Bone marrow (tissue), 2 donors: ENCODE measurements at places on chromosomes 2 and 18.
A peak's percentile ranks its signal among the peaks of the same experiment; 100 is the strongest.

- DNase-seq, result no peak
These were observed 128.6 kb downstream of the LRATD1 start for GRCh38 chr2:14761118-14761517.

DNA sequence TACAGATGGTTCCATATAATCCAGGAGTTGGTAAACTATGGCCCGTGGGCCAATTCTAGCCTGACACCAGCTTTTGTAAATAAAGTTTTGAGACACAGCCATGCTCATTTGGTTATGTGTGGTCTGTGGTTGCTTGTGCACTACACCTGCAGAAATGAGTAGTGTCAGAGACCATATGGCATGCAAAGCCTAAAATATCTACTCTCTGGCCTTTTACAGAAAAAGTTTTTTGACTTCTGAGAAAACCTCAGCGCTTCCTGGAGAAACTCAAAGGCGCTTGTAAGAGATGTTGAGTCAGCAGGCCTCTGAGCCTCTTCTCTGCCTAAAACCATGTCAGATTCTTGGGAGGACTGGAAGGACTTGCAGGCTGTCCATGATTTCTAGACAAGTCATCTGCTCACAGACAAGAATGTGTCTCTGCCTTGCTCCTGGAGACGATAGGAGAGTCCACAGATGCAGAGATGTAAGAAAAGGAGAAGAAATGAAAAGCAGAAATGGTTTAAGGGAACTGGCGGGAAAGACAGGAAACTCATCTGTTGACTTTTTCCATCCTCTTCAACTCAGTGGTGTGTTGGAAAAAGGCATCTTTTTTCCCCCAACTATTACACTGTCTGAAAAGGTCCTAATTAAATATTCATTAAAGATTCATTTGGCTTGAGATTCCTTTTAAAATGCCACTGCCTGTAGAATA is 5.2 kb downstream of the TTC39C start:
- DNase-seq, result peak; percentile 45

GRCh38 chr2:217625557-217626169 is 377.1 kb downstream of the TNS1 start:
- DNase-seq, result no peak

- no peak for DNase-seq
These were observed 202.4 kb downstream of the FHOD3 start for GRCh38 chr18:36499938-36500337.

DNA sequence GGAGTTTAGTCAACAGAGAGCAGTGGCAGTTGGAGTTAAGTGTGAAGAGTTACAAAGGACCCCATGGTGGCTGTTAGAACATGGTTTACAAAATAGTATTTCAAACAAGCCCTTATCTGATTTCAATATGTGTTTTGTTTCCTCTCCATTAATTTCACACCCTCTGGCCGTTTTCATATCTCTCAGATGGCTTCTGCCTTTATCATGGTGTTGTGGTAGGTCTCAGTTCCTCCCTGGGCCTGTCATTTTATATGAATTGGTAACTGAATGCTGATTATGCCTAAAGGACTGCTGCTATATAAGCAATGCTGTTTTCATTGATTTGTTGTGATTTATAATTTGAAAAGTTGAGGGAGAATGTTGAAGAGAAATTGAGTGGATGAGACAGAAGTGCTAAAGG is 686.7 kb downstream of the NYAP2 start:
- no peak for DNase-seq

DNA sequence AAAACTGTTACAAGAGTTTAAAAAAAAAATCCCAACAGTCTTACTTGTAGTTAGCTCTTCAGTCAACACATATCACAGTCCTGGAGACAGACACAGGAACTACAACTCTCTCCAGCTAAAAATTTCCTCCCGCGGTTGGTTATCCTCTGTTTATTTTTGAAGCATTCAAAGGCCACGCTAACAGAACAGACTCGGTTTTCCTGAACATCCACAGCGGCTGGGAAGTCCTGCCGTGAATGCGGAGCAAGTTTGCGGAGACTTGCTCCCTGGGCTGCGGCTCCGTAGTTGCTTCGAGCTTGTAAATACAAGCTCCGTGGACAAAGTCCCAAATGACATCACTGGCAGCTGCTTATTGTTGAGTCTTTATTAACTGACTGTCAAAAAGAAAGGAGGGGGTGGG is at the start of gene NCKAP5:
TSS of gene NCKAP5 (minus strand) at position 292 of the 400 bp plus-strand sequence. CDS start 50,937 bp downstream, outside the sequence.
- DNase-seq, result no peak

DNA sequence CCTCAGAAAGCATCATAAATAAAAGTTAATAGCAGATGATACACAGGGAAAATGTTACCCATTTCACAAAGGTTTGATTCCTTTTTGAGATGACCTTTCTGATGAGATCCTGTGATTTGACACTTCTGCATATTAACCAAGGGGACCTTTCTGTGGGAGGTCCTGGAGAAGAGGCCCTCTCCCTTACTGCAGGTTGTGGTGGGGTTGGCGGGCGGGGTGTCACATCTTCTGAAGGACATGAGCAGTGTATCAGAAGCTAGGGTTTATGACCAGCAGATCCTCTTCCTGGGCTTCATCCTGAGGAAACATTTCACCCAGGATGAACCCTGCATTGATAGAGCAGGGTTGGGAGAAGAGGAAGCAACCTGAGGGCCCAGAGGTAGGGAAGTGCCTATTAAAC is 37.2 kb upstream of the SCLY start:
- DNase-seq, result no peak

GRCh38 chr2:211439011-211439410 is 882.6 kb downstream of the CPS1 start:
- DNase-seq, result no peak

- DNase-seq, result no peak
These were observed 367.6 kb upstream of the GYPC start for GRCh38 chr2:126288362-126288761.

GRCh38 chr2:189540551-189540950 is 40.0 kb downstream of the SLC40A1 start:
- DNase-seq, result no peak

DNA sequence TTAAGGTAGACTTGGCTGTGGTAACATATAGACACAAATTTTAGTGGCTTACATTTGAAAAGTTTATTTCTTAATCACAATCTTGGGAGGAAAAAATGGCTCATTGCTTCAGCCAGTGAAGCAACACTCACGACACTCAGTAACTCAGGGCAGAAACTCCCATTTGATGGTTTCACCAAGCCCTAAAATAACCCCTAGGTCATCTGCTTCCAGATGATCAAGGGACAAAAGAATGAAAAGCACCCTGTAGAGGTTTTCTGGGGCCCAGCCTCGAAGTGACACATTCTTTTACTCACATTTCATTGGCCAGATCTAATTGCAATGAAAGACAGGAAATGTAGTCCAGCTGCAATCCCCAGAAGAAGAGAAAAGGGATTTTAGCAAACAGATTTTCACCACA is 275.9 kb downstream of the TMX3 start:
- no peak for DNase-seq

GRCh38 chr2:176164201-176164600 is 7.1 kb downstream of the HOXD3 start:
- no peak for DNase-seq

- no peak for DNase-seq
These were observed 48.7 kb downstream of the DTNB start for GRCh38 chr2:25624635-25625034.

DNA sequence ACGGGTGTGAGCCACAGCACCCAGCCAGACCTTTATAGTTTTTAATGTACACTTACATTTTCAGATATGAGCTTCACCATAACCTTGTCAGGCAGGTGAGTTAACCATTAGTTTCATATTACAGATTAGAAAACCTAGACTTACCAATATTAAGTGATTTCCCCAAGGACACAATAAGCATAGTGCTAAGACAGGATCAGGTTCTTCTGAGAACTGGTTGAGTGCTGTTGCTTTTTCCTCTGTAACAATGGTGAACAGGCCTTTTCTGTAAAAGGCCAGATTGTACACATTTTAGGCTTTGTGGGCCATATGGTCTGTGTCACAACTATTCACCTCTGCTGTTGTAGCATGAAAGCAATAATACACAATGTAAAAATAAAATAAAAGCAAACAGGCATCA is 332.0 kb downstream of the PIK3C3 start:
- DNase-seq, result no peak

- DNase-seq, result no peak
These were observed 42.8 kb upstream of the COL3A1 start for GRCh38 chr2:188931361-188931760.

DNA sequence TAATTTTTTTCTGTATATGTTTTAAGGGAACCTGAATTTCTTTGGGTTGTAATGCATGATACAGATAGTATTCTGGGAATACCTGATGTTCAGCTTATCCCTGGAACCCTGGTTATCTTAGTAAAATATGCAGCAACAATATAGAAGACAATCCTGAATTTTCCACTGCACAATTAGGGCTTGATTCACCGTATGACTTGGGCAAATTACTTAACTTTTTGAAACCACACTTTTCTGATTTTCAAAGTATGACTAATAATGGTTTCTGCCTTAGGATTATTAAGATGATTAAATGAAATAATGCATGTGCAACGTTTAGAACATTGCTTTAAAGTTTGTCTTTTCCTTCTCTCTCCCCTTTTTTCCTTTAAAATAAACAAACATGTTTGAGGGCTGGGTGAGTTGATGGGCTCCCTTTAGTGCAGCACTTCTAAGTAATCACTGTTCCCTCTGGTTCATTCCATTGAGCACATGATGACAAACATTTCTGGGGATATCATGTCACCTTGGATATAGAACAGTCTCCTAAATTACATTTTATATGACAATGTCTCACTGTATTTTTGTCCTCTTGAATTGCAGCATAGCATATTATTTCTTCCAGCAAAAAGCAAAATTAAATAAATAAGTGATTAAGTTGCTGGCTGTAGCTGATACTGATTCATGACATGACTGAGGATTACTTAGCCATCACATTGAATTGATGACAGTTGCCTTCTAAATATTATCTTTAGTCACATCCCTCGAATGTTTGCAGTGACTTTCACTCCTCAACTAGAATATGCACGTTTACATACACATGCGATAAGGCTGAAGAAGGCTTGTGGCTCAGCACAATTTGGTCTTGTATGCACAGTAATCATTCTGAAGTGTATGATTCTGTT is 254.5 kb downstream of the NEDD4L start:
- no peak for DNase-seq

GRCh38 chr2:134324947-134325346 is 71.1 kb downstream of the MGAT5 start:
- no peak for DNase-seq

DNA sequence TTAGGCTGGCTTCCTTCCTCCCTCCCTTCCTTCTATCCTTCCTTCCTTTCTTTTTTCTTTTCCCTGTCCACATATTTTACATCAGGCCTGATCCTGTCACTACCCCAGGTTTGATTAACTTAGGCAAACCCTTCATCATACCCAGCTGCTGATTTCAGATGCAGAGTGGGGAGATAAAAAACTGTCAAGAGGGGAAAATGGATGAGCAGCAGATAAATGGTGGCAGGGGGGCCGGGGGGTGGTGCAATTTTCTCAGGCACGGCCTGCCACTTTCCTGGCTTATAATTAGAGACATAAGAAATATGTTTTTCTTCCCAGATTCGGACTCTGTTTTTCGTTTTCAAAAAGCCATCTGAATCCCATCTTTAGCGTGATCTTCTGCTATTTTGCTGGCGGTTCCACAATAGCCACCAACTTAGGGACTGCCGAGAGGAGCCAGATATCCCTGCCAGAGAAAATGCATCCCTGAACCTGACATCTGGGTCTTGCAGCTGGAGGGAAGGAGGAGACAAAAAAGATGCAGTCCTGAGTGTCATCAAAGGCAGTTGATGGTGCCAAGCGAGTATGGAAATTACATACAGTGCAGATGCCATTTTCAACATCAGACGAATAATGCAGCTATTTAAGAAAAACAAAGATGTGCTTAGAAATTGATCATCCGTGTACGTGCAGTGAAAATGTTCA is 49.9 kb downstream of the CXCR4 start:
- no peak for DNase-seq

DNA sequence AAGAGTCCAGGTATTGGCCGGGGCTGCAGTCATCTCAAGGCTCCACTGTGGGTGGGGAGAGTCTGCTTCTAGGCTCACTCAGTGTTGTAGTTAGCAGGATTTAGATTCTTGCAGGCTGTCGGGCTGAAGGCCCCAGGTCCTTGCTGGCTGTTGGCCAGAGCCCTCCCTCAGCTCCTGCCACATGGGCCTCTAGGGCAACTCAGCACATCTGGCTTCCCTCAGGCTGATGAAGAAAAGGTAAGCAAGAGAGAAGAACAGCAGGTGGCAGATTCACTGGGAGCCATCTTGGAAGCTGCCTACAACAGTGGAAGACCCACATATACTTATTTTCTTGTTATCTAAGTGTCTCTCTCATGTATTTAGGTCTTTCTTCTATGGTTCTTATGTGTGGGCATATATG is 4.3 kb downstream of the MRPS9 start:
- no peak for DNase-seq

- DNase-seq, result no peak
These were observed 20.3 kb downstream of the CHMP1B start for GRCh38 chr18:11871501-11871900.

DNA sequence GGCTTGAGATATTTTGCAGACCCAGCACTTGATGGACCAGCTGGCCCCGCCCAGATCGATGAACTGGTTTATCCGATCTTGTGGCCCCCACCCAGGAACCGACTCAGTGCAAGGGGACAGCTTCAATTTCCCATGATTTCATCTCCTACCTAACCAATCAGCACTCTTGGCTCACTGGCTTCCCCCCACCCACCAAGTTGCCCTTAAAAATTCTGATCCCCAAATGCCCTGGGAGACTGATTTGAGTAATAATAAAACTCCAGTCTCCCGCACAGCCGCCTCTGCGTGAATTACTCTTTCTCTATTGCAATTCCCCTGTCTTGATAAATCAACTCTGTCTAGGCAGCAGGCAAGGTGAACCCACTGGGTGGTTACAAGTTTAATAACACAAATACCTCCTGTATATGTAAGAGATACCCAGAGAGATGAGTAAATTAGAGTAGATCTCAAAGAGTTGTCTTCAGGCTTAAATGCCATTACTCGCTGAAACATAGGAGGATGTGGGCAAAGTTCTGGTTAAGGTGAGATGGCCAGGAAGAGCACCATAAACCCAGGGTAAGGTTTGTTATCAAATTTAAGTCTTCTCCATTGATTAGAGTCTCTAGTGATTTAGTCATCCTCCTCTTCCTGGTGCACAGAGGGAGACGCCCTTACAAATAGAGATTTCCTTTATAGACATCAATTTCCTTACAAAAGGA is 222.8 kb downstream of the ARL4C start:
- DNase-seq, result no peak

DNA sequence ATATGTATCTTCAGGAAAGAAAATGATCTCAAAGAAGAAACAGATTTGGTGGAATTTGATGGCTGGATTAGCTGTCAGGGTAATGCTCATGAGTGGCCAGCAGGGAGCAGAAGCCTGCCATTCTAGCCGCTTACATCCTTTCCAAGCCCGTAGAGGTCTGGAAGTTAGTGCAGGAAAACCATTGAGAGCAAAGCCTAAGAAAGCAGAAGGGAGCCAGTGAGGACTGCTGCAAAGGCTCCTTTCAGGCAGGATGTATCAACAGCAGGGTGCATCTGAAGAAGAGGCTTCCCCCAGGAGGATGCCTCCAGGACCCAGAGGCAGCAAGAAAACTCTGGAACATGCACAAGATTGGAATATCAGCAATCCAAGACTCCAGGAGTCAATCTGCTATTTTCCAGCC is 22.9 kb upstream of the LBH start:
- peak; percentile 17 for DNase-seq
